ENCODE measurements at places on chromosomes 6 and 20.

DNA sequence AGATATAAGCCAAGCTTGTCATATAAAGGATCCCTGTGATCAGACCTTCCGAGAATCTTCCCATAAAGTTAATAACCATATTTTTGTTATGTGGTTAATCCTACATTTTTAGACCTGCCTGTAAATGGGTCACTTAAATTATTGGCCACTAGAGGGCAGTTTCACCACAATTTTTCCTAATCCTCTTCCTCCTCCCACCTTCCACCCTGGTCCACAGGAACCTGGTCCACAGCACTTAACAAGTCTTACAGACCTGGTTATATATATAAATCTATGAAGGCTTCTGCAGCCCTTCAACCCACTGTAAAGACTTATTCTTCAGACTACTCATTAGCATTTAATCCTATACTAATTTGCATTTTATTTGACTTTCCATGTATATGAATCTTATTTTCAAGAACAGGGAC, 28.3 kb downstream of the MRS2 start:
- no peak for DNase-seq

DNA sequence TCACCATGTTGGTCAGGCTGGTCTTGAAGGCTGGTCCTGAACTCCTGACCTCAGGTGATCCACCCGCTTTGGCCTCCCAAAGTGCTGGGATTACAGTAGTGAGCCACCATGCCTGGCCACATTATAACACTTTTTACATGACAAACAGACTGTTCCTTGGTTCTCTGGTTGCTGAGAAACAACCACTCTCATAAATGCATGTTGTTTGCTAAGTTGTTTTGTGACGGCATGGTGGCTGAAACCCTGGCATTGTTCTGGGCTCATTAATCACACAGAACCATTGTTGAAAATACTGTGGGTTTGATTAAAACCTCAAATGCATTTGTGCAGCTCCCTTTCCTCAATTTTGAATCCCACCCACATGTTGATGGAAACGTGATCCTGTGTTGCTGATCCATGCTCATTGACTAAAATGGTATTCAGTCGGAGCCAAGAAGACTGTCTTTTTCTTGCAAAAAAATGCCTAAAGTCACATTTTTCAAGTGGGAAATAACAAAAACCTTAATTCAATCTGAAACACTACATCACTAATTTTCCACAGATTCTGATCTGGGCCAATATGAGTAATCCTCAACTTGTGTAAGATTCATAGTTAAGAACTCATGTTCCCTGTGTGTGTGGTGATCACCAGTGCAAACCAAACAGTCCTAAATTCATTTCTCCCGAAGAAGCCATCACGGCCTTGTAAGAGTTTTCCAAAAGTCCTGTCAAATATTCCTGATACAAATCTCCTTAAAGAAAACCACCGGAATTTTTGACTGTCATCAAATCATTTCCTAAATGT, 132.8 kb downstream of the FNDC1 start:
- no peak for DNase-seq

GRCh38 chr6:159059141-159059540, 14.3 kb upstream of the TAGAP start:
- DNase-seq: no peak

- DNase-seq: no peak
Measured at GRCh38 chr20:36425166-36425565, 116.2 kb upstream of the MYL9 start.

- no peak for DNase-seq
Measured at GRCh38 chr20:63484651-63485403, 12.4 kb upstream of the KCNQ2 start.

DNA sequence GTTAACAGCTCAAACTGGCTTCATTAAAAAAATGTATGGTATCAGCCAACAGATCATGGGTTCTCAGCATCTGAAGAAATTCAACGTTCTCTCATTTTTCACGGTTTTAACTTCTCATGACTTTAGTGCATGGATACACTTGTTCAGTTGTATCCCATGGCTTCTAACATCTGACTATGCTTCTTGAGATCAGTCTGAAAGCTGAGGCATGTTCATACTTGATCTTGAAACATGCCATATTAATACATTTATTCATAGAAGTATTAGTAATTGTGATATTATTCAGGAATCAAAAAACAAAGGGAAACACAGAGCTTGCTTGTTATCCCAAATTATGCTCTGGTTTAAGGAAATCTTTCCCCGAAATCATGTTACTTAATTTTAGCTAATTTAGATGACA, 649.4 kb downstream of the PRKN start:
- DNase-seq: no peak

- DNase-seq: no peak
Measured at GRCh38 chr6:152127432-152128165, 320.1 kb downstream of the ESR1 start.

- no peak for DNase-seq
Measured at GRCh38 chr20:24479595-24479994, 10.2 kb downstream of the SYNDIG1 start.

DNA sequence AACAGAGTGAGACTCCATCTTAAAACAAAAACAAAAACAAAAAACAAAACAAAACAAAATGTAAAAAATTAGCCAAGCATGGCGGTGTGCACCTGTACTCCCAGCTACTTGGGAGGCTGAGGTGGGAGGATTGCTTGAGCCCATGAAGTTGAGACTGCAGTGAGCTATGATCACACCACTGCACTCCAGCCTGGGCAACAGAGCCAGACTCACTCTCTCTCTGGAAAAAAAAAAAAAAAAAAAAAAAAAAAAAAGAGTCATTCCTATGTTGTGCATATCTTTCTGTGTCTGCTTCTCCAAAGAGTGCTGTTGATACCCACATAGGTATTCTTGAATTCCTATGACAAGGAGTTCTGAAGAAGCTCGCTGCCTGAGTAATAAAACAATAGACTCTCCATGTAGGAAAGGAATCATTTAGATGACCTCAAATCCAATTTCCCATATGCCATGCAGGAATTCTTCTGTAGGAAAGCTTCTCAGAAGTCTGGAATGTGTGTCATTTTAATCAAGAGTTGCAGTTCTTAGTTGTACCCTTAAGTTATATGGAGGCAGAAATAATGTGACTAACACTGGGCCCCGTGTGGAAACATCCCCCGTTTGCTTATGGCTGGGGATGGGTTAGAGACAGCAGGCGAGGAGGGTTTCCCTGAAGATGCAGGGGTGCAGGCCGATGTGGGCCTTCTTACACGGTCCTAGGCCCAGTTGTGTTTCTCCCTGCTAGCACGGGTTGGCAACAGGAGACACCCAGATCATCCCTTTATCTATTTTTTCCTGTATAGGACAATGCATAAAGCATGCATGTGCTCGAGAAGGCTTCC, 79.4 kb downstream of the ZDHHC14 start:
- DNase-seq: no peak

DNA sequence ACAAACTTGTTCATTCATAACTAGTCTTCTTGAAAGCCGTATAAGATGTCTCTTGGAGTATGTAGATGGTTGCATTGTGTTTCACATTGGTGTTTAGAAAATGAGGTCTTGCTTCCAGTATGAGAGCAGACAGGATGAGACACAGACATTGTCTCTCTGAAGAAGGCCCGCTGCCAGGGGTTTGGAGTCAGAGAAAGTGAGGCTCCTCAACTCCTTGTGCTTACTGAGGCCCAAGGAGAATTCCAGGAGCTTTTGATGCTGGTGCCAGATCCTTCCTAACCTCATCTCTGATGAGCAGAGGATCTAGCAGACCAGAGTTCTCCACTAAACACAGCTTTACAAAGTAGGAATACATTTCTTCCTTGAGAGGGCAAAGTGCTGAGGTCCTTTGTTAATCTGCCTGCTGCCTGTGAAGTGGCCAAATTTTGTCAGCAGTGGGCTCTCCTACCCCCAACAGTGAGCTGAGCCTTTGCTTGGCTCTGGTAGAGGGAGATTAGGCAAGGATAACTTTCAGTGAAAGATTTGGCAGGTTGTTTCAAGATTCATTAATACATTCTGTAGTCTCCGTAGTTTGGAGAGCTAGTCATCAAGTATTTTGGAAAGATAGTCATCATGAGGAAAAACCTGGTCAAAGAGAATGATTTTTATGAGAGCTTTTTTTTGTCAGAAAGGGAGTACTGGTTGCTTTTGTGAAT, 9.7 kb downstream of the MAPRE1 start:
- DNase-seq: no peak

- no peak for DNase-seq
Measured at GRCh38 chr20:23231561-23232218, 118.9 kb upstream of the NXT1 start.

GRCh38 chr6:41934278-41935192, 7.1 kb downstream of the CCND3 start:
- no peak for DNase-seq

DNA sequence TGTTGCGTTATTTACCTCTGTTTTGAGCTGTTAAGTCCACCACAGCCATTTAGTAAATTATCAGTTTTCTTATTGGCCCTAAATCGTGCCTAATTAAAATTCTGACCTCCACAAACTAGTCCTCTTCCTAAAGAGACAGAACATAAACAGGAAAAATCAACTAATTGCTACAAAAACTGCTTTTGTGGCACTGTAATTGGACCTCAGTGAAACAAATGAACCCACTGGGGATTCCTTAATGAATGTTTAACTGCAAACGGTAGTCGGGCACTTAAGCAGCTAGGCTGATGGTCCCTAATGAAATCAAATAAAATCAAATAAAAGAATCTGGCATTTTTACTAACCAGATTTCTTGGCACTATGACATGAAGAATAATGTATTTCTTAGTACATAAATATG, 513.4 kb upstream of the SLC35B3 start:
- no peak for DNase-seq

DNA sequence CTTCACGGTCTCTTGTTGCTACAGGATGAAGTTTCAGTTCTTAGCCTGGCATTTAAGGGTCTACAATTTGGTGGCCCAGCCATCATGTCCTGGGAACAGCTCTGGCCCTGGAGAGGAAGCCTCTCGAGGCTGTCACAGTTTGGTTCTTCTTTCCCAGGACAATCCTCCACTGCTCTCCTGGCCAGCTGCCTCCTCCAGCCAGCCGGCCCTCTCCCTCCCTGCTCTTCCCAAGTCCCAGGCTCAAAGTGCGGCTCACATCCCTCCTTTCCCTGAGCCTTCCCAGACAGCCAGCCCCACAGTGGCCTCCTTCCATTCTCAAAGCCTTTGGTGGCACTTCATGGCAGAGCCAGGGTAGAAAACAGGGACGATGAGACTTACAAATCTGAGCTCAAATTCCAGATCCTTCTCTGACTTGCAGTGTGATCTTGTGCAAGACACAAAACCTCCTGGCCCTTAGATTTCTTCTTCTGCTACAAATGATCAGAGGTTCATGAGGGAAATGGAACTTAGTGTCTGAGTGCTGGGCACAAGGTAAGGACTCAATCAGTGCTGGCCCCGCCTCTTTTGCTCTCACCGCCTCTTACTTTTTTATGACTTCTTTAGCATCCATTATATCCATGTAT, 223.8 kb upstream of the ECI2 start:
- no peak for DNase-seq

GRCh38 chr6:14149739-14150130, 32.2 kb downstream of the CD83 start:
- no peak for DNase-seq

DNA sequence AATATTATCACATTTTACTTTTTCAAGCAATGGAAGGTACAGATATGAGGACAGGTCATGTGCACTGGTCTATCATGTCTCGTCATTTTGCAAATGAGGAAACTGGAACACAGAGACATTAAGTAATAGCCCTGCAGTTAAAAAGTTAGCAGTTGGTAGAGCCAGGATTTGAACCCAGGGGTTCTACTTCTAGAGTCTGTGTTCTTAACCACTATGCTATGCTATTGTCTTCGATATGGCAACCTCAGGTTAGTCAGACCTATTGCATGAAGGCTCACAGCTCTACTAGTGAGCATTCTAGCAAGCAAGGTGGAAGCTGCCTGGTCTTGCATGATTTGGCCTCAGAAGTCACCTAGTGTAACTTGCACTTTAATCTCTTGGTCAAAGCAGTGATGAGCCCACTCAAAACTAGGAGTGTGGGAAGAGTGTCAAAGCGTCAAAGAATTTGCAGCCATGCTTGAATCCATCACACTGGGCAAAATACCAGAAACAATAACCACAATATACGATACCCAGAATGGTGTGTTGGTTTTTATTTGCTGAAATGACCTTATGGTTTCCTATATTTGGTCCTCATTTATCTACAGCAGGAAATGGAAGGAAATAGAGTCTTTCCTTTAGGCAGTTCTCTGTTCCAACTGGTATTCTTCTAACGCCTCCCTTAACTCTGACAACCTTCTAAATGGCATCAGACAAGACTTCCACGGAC, 20.4 kb upstream of the BMP2 start:
- no peak for DNase-seq

DNA sequence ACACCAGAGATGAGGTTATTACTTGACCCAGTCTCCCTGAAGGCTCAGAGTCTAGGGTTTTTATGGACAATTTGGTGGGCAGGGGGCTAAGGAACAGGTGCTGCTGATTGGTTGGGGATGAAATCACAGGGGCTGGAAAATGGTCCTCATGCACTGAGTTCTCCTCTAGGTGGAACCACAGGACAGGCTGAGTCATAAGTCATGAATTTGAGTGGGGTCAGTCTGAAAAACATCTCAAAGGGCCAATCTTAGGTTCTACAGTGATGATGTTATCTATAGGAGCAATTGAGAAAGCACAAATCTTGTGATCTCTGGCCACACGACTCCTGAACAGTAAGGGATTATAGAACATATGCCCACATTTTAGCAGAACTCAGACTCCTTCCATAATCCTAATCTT, 5.9 kb upstream of the MRS2 start:
- no peak for DNase-seq
